Activated CD4-positive, alpha-beta T cell treated with anti-CD3 and anti-CD28 coated beads, Interleukin-2, amount 50 U/mL, for 16 hours (primary cell): ENCODE measurements at places on chromosomes 4 and X.

- no peak for DNase-seq
Observed at GRCh38 chr4:156558373-156559025, 413.1 kb downstream of the PDGFC start.

GRCh38 chr4:41507291-41507947 lies 30.5 kb upstream of the LIMCH1 start:
- no peak for DNase-seq

GRCh38 chr4:1691737-1692373 lies 7.7 kb upstream of the FAM53A start:
- no peak for DNase-seq

GRCh38 chr4:126553248-126553647 lies 1079.5 kb upstream of the INTU start:
- no peak for DNase-seq

DNA sequence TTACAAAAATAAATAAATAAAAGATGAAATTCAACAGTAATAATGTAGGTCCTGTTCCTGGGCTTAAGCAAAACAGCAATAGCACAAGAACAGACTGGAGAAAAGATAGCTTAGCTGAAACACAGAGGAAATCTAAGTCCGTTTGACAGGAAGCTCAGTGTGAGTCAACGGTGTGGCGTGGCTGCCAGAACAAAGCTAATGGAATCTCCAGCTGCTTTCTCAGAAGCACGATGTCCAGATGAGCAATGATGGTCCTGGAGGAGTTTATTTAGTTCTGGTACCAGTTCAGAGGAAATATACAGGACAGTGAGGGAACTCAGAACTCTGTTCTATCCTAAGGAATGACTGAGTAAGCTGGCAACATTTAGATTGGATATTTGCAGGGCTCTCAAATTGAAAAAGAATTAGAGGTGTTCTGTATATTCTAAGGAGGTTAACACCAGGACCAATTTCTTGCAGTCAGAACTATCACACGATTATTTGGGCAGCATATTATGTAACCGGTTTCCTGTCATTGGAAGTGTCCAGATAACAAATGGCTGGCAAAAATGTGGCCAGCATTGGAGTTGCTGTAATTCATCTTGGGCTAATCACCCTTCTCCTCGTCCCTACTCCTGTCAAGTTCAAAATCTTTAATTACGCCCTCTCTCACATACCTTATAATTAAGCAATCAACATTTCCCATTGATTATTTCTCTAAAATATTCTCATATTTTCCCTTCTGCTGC lies 12.7 kb downstream of the GAB3 start:
- DNase-seq, result peak; percentile 69

DNA sequence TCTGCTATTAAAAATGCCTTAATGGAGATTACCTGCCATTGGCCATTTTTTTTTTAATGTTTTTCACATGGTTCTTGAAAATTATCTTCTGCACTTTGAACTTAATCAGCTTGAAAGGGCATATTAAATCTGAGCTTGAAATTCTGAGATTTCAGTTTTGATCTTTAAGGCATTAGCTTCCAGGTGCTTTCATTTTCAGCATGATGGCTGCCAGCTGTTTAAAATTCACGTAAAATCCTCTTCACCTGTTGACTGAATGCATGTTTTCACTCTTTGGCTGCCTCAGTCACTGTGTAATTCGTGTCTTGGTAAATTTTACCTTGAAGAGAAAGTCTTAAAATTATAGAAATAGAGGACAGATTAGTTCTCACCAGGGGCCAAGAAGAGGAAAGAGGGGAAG lies 39.6 kb downstream of the SMAD1 start:
- no peak for DNase-seq

GRCh38 chr4:181796502-181796901 lies 446.7 kb upstream of the TENM3 start:
- no peak for DNase-seq

DNA sequence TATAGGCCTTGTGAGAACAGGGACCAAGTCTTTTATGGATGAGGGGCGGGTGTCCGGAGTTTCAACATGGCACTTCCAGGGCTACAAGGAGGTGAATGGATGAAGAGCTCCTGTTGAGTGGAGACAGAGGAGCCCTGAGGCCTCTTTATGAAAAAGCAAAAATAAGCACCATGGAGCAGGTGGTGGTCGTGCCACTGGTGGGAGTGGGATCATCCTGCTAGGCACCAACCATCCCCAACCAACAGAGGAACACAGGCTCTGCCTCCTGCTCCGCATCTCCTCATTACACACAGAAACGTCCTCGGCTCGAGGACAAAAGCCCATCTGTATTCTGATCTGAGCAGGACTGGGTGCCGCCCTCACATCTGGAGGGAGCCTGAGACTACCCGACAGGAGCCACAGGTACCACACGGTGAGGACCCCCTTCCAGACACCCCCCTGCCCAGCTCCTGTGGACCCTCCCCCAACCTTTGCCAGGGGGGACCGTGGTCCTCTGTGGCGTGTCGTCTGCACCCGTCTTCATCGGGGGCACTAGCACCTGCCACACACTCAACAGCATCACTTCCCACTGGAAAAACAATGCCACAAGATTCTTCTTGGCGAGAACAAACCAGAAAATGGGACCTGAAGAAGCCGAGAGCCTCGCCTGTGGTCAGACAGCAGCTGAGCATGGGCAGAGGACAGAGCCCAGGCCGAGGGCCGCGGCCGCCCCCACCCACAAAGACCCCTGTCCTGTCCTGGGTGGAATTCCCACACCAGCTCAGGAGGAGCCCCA lies 3.9 kb upstream of the PDE6B start:
- no peak for DNase-seq

GRCh38 chr4:38946919-38947318 lies 79.3 kb downstream of the FAM114A1 start:
- no peak for DNase-seq

- DNase-seq, result no peak
Observed at GRCh38 chrX:150150076-150150779, 211.9 kb upstream of the EOLA2 start.

GRCh38 chrX:71366674-71367256 lies 608 bp downstream of the TAF1 start:
- peak; percentile 19 for DNase-seq

GRCh38 chrX:7085879-7086278 lies 61.6 kb upstream of the STS start:
- no peak for DNase-seq

GRCh38 chr4:5751666-5752375 lies 40.8 kb downstream of the EVC start:
- DNase-seq, result no peak

DNA sequence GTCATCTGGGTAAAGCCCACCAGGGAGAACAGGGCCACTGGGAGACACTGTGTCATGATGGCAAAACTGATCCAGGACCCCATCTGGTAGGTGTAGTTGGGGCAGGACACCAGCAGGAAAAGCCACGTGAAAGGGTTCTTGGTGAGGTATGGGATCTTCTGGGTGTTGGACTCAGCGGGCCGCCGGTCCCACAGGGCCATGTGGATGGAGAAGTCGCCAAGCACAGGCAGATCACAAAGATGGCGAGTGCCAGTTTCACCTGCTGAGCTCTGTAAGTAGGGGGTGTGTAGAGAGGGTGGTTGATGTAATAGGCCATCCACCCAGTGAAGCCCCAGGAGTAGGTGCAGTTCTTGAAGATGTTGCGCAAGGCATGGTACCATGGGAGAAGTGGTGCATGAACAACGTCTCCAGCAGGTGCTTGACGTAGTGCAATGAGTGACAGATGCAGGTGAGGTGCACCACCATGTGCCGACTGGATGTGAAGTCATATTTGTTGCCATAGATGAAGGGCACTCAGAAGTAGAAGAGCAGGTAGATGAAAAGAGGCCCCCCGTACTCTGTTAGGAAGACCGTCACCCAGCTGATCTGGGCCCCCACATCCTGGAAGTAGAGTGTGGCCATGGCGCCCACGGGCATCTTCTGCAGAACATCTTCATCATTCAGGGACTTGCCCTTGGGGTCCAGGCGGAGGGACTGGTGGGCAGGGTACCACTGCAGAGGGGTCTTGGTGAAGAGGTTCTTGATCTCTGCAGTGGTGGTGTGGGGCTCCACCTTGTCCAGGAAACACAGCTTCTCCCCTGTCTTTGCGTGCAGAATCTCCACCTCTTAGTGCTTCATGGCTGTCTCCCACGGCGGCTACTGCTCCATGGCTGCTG lies 249.3 kb downstream of the ANKRD50 start:
- no peak for DNase-seq

DNA sequence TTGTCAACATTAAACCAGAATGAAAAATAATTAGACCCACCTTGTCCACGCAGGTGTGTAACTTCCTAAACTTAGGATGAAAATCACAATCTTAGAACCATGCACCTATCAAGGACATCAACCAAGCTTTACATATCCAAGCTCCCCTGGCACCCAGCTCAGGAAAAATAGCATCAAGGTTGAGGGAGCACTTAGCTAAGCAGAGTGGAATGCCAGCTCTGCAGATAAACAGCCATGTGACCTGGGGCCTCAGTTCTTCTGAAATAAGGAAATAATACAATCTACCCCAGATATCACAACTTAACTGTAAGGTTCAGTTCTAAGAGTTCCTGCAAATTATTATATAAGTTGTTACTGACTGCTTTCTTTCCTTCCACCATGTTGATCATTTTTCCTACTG lies 64.7 kb downstream of the DHX15 start:
- DNase-seq, result no peak

GRCh38 chr4:148986951-148987350 lies 544.7 kb upstream of the NR3C2 start:
- no peak for DNase-seq

DNA sequence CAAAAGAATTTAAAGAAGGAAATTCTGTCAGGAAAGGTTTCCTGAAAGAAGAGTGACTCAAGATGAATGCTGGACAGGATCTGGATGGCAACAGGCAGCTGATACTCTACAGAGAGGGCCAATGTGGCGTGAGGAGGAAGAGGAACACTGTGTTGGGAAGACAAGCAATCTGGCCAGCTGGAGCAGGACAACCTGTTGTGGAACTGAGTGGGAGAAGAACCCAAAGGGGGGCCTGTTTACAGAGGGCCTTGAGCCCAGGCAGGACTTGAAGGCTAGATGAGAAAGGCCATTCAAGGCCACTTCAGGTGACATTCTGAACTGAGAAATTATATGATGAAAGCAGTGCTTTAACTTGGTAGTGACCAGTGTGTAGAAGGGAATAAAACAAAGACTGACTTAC lies 8.5 kb downstream of the OTUD4 start:
- no peak for DNase-seq
